ENCODE measurements at places on chromosomes 12 and 14.

GRCh38 chr12:81229759-81230158 lies 151.9 kb downstream of the ACSS3 start:
- DNase-seq, result no peak

- no peak for DNase-seq
These were observed 64.9 kb downstream of the RIN3 start for GRCh38 chr14:92578511-92578910.

GRCh38 chr12:90216815-90217214 lies 508.2 kb upstream of the ATP2B1 start:
- no peak for DNase-seq

- DNase-seq, result no peak
These were observed 15.2 kb upstream of the CCT2 start for GRCh38 chr12:69570000-69570516.

GRCh38 chr14:49464885-49465284 lies 121.3 kb downstream of the RPS29 start:
- no peak for DNase-seq
